Right ventricle myocardium superior (tissue), 1 donor: ENCODE measurements at places on chromosomes 5 and 9. TPM values are rescaled to one million over a fixed set of nuclear protein-coding genes. Genes with fewer than 3 reads are reported as not detected.

Gene SLC1A1
- total RNA-seq, result 2.5 TPM

Gene LRRC70
- total RNA-seq, result 1.2 TPM

Gene ISL1
- not detected for total RNA-seq

Gene OMD
- 4.2 TPM for total RNA-seq

Gene FAM219A
- total RNA-seq, result 20.6 TPM

Gene CAAP1
- total RNA-seq, result 5.0 TPM

Gene SLC34A3
- not detected for total RNA-seq

Gene OGN
- total RNA-seq, result 10.0 TPM

Gene RACK1
- 577 TPM for total RNA-seq

Gene GRXCR2
- total RNA-seq, result 9.6 TPM

Gene EIF4EBP3
- total RNA-seq, result 12.0 TPM

Gene GARNL3
- 12.6 TPM for total RNA-seq

Gene THBS4
- total RNA-seq, result 24.6 TPM

Gene PCDHGA2
- total RNA-seq, result 6.5 TPM

Gene HAND1
- 23.4 TPM for total RNA-seq

Gene RMI1
- 7.6 TPM for total RNA-seq

Gene AGXT2
- total RNA-seq, result not detected

Gene CFAP90
- not detected for total RNA-seq

Gene PRLR
- 0.86 TPM for total RNA-seq

Gene ACTBL2
- not detected for total RNA-seq
